ENCODE measurements at places on chromosomes 3 and 15.

- peak; percentile 40 for DNase-seq
Measured at GRCh38 chr15:81400640-81401236, 26.7 kb upstream of the TMC3 start.

DNA sequence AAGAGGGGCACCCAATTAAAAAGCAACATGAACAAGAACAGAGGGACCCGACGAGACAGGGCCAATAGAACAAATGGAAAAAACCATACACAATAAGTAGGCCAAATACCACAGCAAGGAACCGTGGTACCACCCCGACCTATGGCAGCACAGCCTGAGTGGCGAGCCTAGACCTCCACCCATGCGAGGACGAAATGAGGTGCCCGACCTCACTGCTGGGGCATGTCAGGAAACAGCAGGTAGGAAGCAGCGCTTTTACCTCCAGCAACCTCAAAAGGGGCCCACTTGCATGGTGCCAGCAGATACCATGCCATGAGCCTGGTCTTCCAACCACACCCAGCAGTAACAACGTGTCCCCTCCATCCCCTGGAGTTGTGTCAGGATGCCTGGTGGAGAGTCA is 77.9 kb downstream of the PCSK6 start:
- no peak for DNase-seq

- no peak for DNase-seq
Measured at GRCh38 chr3:19994796-19995195, 17.3 kb downstream of the PP2D1 start.

GRCh38 chr3:129557548-129557894 is 14.5 kb downstream of the H1-8 start:
- no peak for DNase-seq

DNA sequence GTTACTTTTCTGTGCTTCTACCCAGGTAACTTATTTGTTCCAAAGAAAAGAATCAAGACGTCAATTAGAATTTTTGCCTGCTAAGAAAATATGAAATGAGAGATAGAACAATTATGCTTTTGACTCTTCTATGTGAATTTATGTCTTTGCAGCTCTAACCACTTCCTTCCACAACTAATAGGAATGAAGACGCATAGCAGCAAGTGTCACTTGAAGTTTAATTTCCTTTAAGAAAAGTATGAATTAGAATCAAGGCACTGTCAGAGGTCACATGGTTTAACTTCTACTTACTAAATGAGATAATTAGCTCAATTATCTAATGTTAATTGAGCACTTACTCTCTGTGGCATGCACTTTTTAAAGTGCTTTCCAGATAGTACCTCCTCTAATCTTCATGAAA is 3.3 kb downstream of the WDR49 start:
- no peak for DNase-seq

GRCh38 chr3:95246413-95246812 is 1183.6 kb downstream of the NSUN3 start:
- no peak for DNase-seq

- DNase-seq: no peak
Measured at GRCh38 chr3:70989174-70989573, 594.4 kb downstream of the FOXP1 start.

DNA sequence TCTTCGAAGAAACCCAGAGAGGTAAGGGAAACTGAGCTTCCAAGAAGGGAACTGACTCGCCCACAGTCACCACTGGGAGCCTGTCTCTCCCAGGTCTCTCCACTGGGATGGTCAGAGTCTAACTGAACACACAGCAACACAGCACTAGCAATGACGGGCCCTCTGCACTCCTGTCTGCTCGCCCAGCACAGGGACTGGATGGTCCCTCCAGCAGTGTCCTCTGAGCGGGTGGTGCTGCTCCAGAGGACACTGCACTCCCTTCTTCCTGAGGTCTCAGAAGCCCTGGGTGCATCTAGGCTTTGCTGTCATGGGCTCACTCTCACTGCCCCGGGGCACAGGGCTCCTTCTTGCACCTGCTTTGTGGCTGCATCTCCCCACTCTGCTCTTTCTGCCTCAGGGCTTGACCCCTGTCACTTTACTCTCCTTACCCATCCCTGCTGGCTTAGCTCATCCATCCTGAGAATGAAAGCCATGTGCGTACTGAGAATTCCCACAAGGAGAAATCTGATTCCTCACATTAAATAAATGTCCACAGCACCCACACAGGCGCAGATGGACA is 356.6 kb downstream of the GABRG3 start:
- DNase-seq: no peak
